Mesothelial cell of epicardium (in vitro differentiated cells): ENCODE measurements at places on chromosomes 12 and 14. TPM values are rescaled to one million over a fixed set of nuclear protein-coding genes. Genes with fewer than 3 reads are reported as not detected.

DNA sequence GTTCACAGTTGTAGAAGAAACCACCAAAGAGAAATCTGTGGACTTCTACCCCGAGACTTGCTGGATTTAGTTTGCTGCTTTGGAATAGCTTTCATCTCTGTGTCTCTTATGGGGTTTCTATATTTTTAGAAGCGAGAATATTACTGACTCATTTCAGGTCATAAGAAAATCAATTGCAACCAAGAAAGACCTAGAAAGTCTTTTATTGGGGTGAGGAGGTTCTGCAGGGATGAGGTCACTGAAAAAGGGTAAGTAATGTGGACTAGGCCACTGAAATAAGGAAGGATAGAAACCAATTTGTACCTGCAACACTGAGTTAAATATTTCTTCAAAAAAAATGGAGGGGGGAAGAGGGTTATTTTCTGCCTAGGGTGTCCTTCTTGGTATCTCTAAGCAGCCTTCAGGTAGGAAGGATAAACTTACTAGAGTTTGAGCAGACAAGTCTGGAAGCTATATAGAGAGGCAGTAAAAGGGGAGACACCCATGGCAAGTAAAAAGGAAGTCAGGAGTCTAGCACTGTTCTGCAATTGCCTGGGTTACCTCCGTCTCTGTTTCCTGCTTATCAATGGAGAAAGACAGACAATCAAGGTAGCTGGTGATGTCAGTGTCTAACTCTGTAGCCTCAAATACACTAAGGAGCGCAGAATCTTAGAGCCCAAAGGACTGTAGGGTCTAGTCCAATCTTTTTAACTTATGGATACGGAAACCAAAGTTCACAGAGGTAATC lies 19.6 kb upstream of the KERA start:
- no peak for DNase-seq

DPPA3 gene
- 0.71 to 0.81 TPM in 2 of 3 replicates, not detected in the other for total RNA-seq

PTPRB gene
- 1.7 to 2.2 TPM (median 1.9 TPM) in 3 replicates for total RNA-seq

GRCh38 chr14:35383569-35384454 lies 20.7 kb downstream of the NFKBIA start:
- no peak for DNase-seq

DNA sequence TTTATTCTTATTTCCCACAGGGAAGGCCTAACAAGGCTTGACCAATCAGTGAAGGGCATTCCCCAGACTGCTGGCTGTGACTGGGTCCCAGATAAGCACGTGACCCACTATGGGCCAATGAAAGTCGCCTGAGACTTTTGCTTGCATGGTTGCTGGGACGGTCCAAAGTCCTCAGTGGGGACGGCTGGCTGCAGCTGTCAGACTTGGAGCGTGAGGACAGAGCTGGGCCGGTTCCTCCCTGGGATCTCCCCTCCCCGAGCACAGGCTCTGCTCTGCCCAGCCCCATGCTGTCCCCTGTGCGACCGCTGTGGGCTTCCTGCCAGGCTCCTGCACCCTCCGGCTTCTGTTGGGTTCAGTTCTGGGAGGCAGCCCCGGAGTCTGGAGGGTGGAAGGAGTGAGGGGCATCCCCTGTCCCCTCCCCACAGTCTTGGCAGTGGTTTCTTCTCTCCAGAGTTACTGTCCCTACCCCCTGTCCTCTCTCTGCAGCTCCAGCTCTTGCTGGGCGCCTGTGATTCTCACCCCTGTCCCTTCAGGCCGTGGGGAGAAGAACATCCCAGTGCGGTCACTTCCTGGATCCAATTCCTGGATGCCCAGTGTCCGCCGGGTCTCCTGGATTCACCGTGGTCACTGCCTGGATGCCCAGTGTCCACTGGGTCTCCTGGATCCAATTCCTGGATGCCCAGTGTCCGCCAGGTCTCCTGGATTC lies 50.1 kb downstream of the GALNT9 start:
- DNase-seq: no peak

DNA sequence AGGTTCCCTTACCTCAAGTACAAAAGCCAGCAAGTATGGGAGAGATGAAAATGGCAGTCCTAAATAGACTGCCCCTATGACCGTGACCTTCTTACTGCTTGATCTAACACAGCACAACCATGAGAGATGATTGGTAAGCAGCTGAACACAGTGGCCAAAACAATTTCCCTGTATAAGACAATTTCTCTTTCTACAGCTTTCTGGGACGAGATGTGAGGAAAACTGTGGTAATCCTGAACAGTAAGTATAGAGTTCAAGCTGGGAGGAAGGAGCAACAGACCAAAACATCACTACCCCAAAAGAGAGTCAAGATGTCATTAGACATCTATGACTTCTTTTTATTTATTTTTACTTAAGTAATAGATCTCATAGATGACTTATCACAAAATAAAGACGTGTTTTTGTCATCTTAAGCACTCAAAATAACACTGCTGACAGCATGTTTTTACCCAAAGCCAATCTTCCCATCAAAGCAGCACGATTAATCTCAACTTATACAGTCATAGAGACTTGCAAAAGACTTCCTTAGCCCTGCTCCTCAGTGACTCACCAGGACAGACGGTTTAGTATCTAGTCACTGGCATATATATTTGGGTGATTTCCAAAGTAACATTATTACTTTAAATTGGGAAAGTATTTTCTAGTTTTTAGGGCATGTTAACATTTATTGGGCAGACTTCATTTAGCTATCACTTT lies 3.7 kb downstream of the TMEM52B start:
- no peak for DNase-seq

DNA sequence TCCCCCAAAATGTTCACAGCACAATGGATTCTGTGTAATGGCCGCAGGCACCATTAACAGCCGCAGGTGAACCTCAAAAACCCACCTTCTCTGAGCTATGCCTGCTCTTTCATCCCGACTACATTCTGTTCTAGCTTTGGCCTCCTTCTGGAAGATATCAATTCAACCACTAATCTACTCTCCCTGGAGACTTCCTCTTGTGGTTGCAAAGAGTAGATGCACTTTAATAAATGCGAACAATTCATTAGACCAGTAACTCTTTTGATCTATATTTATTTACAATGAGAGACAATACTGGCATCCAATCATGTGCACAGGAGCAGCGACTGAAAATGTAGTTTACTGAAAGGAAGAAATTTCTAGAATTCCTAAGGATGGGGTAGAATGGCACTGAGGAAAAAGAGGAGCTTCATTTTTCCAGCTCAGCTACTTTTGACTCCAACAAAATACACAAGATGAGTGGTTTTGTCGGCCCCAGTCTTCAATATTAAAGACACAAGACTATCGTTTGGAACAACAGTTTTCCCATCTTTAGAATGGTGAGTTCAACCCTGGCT lies 5.3 kb downstream of the GRIN2B start:
- no peak for DNase-seq

SOAT2 gene
- total RNA-seq: 0.13 to 0.40 TPM (median 0.20 TPM) in 3 replicates

DTX3 gene
- 88.3 to 93.6 TPM (median 90.0 TPM) in 3 replicates for total RNA-seq

JDP2 gene
- total RNA-seq: 43.4 to 51.1 TPM (median 44.4 TPM) in 3 replicates

GPX2 gene
- 0.58 to 0.63 TPM (median 0.61 TPM) in 3 replicates for total RNA-seq

IFI27L1 gene
- 31.3 to 33.9 TPM (median 33.1 TPM) in 3 replicates for total RNA-seq

PAPLN gene
- total RNA-seq: 10.6 to 10.9 TPM (median 10.6 TPM) in 3 replicates

- DNase-seq: no peak
These were observed 26.8 kb upstream of the ADAMTS20 start for GRCh38 chr12:43578782-43579181.
